ENCODE measurements at places on chromosomes 3 and 15.

- no peak for DNase-seq
Observed at GRCh38 chr3:104907507-104907906, 459.2 kb upstream of the ALCAM start.

DNA sequence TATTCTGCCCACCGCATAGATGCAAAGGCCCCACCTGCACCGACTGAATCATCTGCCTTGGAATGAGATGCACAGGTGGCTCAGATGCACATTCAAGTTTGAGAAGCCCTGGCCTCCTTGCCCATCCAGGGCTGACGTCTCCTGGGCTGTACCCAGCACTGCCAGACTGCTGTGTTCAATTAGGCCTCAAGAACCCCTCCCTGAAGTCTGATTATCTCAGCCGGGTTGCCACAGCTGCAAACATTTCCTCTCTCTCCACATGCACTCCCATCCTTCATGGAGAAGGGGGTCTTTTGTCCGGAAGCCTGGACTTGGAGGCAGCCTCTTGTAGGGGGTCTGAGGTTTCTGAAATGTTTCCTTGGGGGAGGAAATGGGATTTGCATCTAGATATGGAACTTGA lies 459.4 kb upstream of the PROK2 start:
- DNase-seq: peak; percentile 14

DNA sequence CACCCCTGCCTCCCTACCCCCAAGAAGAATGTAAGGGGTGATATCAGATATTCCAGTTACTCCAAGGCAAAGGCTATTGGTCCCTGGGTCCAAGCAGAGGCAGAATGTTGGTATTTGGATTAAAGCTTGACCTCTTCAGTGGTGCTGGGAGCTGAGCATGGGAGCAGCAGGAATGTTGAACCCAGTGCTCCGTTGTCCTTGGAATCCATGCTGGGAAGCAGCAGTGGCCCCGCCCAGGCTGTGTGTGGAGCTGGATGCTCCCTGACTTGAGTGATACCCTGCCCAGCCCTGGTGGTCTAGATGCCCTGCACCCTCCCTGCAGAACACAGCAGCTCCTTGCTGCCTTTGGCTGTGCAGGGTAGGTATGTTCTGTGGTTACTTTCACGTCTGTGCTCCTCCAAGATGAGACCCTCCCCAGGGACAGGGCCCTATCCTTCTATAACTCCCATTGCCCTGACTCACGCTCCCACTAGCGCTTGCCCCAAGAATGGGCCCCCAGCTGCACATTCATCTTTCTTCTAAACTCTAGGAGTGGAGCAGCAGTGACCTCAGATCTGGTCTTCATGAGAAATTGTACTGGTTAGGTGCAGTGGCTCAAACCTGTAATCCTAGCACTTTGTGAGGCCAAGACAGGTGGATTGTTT lies 35.1 kb downstream of the UMPS start:
- no peak for DNase-seq

DNA sequence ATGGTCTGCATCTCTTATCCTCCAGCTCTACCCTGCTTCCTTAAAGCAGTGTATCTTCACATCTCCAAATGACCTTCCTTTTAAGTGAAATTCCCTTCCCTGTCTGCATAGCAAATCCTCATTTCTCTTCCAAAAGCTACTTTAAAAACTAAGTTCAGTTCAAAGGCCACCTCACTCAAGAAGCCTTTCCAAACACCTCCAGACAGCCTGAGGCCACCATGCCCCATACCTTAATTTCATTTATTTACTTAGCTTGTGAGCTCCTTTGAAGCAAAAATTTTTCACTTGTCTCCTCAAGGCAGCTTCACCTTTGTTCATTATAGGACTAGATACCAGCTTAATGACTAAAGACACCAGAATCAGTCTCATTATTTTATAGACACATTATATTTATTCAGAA lies 39.4 kb downstream of the PIGB start:
- DNase-seq: no peak

DNA sequence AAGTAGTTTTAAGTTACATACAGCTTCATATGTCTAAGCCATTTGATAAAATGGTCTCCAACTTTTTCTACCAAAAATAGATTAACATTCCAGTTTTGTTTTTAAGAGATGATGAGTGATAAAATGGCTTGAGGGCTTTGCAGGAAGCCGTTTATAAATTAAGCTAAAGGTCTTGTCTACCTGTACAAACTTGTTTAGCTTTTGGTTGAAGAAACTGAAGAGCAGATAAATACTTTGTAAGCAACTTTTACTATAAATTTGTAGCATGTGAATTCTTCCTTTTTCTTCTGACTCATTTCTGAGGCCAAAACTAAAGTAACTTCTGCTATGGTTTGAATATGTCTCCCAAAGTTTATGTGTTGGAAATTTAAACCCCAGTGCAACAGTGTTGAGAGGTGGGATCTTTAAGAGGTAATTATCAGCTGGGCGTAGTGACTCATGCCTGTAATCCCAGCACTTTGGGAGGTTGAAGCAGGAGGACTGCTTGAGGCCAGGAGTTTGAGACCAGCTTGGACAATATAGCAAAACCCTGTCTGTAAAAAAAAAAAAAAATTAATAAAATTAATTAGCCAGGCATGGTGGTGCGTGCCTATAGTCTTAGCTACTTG lies 8.2 kb upstream of the NEDD4 start:
- no peak for DNase-seq

- no peak for DNase-seq
Observed at GRCh38 chr3:115790759-115791158, 167.4 kb downstream of the GAP43 start.

DNA sequence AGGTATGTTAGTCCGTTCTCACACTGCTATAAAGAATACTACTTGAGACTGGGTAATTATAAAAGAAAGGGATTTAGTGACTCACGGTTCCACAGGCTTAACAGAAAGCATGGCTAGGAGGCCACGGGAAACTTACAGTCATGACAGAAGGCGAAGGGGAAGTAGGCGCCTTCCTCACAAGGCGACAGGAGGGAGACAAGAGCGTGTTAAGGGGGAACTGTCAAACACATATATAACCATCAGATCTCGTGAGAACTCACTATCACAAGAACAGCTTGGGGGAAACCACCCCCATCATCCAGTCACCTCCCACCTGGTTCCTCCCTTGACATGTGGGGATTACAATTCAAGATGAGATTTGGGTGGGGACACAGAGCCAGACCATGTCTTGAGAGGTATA lies 30.4 kb downstream of the SPRED1 start:
- no peak for DNase-seq

GRCh38 chr3:72187131-72187530 lies 402.2 kb upstream of the PROK2 start:
- DNase-seq: peak; percentile 57

DNA sequence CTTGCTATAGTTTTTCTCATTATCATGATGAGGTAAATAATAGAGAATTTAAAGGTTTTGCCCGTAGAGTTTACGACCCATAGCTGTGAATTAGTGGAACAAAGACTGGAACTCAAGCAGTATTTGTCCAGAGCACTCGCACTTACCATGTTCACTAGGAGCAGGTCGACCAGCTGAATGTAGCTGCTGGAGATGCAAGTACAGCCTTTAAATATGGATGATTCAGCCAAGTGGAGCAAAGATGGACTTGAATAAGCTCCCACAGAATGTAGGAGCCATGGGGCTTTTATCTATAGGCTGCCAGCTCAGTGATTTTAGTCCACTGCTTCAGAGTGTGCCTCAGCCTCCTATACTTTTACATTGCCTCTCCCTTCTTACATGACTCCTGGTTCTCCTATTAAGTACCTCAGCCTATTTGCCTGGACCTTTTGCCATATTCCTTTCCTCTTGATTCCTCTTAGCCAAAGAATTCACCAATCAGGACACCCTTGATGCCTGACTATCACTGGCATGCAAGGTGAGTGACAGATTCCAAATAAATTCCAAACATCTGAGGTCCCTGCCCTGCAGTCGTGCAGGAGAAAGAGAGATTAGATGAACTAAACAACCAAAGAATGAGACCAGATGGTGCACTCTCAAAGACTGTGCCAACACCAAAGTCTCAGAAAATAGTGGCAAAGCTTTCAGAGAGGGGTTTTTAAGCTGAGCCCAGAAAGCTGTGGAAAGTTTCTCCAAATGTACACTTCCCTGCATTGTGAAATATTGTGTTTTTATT lies 3.9 kb downstream of the MKRN3 start:
- no peak for DNase-seq

- no peak for DNase-seq
Observed at GRCh38 chr15:71116366-71116765, 1.1 kb downstream of the THSD4 start.

DNA sequence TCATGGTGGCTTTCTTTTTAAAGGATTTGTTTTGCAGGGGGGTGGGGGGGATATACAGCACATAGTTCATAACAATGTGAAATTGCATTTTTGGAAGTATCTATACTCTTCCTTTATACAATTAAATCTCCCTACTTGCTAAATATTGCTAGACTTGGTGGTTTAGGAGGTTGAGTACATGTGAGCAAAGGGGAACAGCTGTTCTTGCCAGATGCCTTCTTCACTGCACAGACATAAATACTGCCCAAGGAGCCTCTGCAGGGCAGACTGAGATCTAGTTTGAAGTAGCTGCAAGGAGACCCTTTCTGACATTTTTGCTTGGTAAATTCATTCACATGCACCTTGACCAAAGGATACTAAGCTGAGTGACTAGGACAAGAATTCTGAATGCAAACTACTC lies 228.6 kb upstream of the IL12A start:
- no peak for DNase-seq

- no peak for DNase-seq
Observed at GRCh38 chr3:43098761-43099160, 7.1 kb downstream of the POMGNT2 start.

- no peak for DNase-seq
Observed at GRCh38 chr3:10548992-10549391, 43.6 kb upstream of the ATP2B2 start.

GRCh38 chr3:56884387-56884786 lies 82.6 kb upstream of the ARHGEF3 start:
- no peak for DNase-seq

DNA sequence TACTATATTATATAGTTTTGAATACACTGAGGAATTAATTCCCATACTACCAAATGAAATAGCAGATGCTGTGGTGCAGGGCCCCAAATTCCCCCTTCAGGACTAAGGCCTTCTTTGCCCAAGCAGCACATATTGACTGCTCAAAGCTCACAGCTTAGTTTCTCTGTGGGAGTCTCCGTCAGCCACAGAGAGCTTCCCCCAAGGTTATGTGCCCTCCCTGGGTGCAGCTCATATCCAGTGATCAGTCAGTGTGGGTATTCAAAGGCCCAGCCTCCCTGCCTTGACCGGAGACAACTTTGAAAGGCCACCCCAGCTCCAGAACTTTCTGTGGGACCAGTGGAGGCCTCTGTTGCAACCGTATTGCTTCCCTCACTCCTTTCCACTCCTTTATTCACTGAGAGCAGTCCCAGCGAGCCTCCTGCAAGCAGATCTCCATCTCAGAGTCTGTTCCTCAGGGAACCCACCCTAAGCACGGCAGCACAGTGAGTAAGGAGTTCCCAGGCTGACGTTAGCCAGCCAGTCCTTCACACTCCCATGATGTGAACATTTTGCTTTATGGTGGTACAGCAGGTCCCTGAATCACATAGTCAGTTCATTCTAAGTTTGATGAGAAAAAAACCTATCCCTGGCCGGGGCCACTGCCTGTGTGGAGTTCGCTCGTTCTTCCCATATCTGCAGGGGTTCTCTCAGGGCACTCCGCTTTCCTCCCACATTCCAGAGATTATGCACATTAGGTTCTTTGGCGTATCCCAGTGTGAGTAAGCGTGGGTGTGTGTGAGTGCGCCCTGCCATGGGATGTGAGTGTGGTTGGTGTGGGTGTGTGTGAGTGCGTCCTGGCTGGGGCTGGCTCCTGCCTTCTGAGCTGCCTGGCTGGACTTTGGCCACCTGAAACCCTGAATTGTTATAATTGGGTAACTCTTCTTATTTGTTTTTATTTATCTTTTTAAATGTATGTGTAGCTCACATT lies 64.4 kb upstream of the PPARG start:
- no peak for DNase-seq

DNA sequence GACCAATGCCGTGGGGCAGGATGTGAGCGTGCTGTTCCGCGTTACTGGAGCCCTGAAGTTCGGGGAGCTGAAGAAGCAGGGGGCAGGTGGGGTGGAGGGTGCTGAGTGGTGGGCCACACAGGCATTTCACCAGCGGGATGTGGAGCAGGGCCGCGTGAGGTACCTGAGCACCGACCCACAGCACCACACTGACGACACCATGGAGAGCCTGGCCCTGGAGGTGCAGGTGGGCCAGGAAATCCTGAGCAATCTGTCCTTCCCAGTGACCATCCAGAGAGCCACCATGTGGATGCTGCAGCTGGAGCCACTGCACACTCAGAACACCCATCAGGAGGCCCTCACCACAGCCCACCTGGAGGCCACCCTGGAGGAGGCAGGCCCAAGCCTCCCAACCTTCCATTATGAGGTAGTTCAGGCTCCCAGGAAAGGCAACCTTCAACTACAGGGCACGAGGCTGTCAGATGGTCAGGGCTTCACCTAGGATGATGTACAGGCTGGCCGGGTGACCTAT lies 179.6 kb downstream of the TBC1D2B start:
- DNase-seq: no peak

DNA sequence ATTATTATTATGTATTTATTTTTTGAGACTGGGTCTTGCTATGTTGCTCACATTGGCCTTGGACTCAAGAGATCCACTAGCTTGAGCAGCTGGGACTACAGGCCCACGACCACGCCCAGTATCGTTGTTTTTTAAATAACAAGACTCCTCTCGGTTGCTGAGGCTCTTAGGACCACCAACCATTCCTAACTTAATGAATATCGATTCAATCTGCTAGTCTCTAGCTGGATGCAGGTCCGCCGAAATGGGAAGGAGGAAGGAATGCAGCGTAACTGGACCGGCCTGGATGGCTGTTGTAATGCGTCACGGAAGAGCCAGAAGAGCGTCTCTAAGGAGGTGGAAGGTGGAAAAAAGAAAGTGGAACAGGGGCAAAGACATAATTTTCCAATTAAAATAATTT lies 1.7 kb downstream of the ANXA2 start:
- DNase-seq: no peak

All from OCI-LY7 (cell line).